ENCODE measurements at places on chromosomes 5 and 9. TPM values are rescaled to one million over a fixed set of nuclear protein-coding genes. Genes with fewer than 3 reads are reported as not detected.

- no peak for DNase-seq
Measured at GRCh38 chr5:120872297-120872696, 408.2 kb downstream of the PRR16 start.

- DNase-seq, result no peak
Measured at GRCh38 chr9:97840521-97840920, 12.5 kb upstream of the FOXE1 start.

- no peak for DNase-seq
Measured at GRCh38 chr5:149610589-149611255, 29.4 kb downstream of the ARHGEF37 start.

- no peak for DNase-seq
Measured at GRCh38 chr9:138072897-138073296, 195.3 kb downstream of the CACNA1B start.

DNA sequence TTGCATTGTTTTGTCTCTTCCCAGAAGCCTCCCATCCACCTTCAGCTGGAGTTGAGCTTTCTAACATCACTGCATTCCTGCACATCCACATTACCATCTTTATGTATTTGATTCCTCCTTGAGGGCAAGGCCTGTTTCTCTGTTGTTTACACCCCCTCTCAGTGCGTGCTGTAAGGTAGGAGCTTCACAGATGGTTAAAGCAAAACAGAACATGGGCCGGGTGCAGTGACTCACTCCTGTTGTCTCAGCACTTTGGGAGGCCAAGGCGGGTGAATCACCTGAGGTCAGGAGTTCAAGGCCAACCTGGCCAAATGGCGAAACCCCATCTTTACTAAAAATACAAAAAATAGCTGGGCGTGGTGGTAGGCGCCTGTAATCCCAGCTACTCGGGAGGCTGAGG, 110.9 kb downstream of the KCNIP1 start:
- DNase-seq, result no peak

GRCh38 chr5:124795829-124796228, 49.4 kb upstream of the ZNF608 start:
- DNase-seq, result no peak

EDIL3 gene
- total RNA-seq, result 1.2 TPM

- DNase-seq, result no peak
Measured at GRCh38 chr9:112680731-112681402, 37.0 kb downstream of the INIP start.

OLFM1 gene
- total RNA-seq, result 23.3 TPM

FOXI1 gene
- not detected for total RNA-seq

GRCh38 chr5:74185599-74185998, 454.9 kb downstream of the ENC1 start:
- no peak for DNase-seq

DNA sequence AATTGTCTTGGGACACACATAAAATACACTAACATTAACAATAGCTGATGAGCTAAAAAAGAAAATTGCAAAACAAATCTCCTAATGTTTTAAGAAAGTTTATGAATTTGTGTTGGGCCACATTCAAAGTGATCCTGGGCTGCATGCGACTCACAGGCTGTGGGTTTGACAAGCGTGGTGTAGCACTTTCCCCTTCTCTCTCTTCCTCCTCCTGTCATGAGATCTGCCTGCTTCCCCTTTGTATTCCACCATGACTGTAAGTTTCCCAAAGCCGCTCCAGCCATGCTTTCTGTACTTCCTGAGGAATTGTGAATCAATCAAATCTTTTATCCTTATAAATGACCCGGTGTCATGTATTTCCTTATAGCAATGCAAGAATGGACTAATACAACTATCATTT, 178.0 kb downstream of the TLR4 start:
- no peak for DNase-seq

CCDC180 gene
- 10.1 TPM for total RNA-seq

PCDHB12 gene
- total RNA-seq, result 3.1 TPM

DNA sequence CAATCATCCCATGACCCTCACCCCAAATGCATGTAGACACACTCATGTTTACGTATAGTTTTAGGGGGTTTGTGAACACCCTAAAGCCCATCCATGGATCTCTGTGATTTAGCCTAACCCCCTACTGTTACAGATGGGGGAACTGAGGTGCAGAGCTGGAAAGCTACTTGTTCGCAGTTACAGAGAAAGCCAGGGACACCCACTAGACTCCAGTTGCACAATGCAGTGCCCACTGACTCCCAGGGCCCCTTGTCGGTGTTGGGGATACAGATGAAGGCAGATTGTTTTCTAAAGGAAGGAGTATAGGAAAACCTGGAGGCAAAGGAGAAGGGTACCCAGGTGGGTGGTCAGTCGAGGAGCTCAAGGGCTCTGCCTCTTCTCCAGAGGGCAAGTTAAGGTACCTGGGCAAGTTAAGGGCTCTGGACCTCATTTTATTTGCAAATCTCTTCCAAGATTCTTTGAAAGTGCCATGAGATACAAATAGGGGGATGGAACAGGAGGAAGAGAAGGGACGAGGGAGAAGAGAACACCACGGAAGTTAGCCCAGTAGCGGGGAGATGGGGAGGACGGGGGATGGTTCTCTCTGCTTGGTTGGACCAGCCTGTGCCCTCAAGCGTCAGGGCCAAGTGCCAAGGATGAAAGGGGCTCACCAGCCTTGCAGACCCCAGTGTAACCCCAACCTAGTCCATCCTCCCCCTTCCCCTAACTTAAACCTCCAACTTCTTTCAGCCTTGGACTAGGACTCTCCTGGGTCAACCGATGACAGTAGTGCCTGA, 958 bp downstream of the MYOZ3 start:
- no peak for DNase-seq

PFN3 gene
- total RNA-seq, result not detected
